Activated T-helper 9 cell treated with anti-CD3 and anti-CD28 coated beads, Interleukin-2, amount 50 U/mL, for 16 hours (primary cell): ENCODE measurements at places on chromosomes 5 and 9.

DNA sequence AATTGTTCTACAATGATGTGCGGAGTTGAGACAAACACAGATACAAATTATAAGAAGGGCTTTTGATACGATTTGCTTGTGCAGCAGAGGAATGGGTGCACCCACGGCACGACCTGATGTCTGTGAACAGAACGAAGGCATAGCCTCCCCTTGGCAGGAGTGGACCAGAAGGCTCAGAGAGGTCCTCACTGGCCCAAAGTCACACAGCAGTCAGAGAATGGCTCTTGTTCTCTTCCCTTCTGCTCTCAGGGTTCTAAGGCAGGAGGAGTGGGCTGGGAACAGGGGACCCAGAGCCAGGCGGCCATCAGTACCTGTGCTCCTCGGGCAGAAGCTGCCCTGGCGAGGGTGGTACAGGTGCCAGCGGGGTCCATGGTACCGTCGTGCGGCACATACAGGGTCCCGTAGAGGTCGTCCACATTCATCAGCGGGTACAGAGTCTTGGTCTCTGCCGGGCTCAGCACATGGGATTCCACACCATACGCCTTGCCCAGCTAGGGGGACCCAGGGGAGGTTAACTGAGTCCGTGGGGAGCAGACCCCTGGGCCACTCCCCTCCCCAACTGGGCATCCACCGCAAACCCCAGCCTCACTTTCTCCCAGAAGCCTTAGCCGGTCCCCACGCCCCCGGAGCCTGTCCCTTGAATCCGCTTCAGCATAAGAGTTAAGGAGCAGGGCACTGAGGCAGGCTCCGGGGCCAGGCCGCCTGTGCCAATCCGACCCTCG is 7.0 kb downstream of the SARDH start:
- no peak for DNase-seq

DNA sequence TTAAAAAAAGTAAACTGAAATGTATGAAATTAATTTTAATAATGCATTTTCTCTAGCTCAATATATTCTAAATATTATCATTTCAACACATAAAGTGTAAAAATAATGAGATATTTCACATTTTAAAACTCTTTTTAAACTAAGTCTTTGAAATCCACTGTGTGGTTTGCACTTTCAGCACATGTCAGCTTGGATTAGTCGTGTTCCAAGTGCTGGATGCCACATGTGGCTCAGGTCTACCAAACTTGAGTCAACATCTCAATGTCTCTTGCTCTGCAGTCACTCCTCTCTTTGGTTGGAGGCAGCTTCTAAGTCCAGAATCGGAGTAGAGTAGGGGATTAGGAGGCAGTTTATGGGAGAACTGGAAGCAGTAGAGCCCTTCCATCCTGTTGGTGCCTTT is 173.7 kb upstream of the ANKRD55 start:
- no peak for DNase-seq

DNA sequence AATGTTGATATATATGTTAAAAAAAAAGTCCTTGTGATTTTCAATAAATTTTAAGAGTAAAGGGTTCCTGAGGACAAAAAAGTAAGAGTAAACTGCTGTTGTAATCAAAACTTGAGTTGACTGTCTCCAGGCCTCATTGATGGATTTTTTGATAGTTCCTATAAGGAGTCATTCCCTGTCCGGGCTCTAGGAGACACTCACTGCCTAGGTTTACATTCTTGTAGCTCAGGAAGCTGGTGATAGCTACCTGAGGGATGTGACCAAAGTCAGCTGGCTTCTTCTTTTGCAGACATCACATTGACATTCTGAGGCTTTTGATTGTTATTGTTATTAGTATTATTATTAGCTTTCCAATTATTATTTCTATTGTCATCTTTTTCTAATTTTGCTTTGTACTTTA is 116.5 kb upstream of the FBXL7 start:
- DNase-seq = no peak

GRCh38 chr5:58703925-58704555 is 121.2 kb downstream of the RAB3C start:
- no peak for DNase-seq

- DNase-seq = no peak
Measured at GRCh38 chr5:14767735-14768507, 103.4 kb downstream of the OTULIN start.

GRCh38 chr5:180831139-180832093 is 28.8 kb upstream of the MGAT1 start:
- peak; percentile 71 for DNase-seq

- DNase-seq = no peak
Measured at GRCh38 chr9:20379804-20380225, 242.5 kb downstream of the MLLT3 start.

DNA sequence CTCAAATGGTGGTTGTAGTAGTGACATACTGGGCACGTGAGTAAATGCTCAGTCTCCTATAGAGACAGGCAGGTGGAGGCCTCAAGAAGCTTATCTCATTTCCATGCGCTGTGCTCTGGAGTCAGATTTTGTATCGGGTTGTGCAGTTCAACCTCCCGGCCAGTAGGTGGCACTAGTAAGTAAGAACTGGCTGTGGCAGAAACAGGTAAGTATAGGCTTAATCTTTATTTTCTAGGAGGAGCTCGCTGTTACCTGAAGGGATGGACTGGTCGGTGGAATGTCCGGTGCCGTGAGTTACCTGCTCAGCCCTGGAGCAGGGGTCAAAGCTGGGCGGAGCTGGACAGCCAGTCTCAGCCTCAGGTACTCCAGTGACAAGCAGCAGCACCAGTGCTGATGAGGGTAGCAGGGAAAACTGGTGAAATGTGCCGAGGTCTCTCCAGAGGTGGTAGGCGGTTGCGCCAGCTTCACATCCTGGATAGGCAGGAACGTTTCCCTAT is 880.1 kb upstream of the SEMA6A start:
- no peak for DNase-seq

GRCh38 chr9:26801772-26802171 is 90.8 kb downstream of the CAAP1 start:
- DNase-seq = no peak

DNA sequence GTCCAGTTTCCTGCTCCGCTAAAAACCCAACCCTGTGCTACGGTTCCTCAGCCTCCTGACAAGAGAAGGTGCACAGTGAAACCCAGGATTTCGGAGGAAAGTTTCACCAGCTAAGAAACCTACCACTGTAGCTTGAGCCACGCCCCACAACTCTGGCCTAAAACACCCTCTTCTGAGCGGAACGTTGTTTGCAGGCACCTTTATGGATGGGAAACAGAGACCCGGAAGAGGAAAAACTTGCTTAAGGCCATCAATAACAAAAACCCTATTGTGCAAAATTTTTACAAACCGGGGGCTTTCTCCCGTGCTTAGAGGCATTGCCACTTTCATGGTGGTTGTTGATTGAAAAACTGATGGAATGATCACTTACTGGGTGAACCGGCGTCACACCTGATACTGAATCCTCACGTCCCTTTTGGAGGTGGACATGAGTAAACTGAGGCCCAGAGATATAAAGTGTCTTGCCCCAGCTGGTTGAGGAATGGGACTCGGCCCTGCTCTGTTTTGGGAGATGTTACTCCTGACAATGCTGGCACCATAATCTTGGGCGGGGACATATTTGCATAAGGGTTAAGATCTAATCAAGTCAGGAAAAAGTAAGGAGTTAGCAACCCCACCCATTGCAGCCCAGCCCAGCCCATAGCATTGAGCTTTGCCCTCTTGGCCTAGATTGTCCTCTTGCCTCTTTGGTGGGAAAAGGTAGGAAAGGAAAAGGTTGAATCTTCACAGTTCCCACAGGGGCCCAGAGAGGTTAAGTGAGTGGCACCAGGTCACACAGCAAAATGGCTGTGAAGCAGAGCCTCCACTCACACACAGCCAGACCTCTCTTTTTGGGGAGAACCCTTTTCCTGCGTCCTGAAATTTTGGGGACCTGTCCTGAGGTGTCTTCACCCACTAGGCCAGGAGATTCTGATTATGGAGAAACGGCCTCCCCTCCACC is 23.2 kb upstream of the PTGS1 start:
- DNase-seq = no peak

DNA sequence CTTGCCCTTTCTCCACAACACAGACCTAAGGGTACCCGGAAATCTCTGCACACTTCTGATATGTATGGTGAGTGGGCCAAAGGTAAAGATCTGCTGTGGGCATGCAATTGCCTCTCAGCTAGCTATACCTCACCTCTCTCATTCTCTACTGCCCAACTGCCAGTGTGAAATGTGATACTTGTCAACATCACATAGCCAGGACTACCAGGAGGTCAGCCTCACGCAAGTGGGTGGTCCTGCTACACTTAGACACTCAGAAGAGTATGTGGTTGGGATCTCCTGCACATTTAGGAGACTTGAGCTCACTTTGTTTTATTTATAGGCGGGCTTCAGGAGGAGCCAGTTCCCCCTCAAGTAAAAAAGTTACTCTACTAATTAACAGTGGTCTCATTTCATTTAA is 88.0 kb upstream of the MAN2A1 start:
- DNase-seq = no peak

- DNase-seq = no peak
Measured at GRCh38 chr5:4188704-4189103, 593.1 kb downstream of the IRX1 start.

DNA sequence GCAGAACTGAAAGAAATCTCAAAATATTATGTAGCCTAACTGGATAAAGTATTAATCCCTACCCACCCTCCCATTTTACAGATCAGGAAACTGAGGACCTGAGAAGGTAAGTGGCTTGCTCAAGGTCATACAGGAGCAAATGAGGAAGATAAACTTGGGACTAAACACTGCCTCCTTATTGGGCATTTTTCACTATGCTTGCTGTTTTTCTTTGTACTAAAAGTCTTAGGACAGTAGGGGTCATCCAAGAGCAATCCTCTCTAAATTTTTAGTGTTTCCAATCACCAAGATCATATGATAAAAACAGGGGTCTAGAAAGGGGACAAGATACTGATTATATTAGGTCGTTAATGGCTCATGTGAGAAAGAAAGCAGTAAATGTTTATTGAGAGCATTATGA is 80.8 kb downstream of the RORB start:
- no peak for DNase-seq
